ENCODE measurements at places on chromosomes 11 and 22. TPM values are rescaled to one million over a fixed set of nuclear protein-coding genes. Genes with fewer than 3 reads are reported as not detected.
A peak's percentile ranks its signal among the peaks of the same experiment; 100 is the strongest.

- no peak for DNase-seq
Observed at GRCh38 chr22:44206696-44207095, 26.0 kb downstream of the PARVG start.

DNA sequence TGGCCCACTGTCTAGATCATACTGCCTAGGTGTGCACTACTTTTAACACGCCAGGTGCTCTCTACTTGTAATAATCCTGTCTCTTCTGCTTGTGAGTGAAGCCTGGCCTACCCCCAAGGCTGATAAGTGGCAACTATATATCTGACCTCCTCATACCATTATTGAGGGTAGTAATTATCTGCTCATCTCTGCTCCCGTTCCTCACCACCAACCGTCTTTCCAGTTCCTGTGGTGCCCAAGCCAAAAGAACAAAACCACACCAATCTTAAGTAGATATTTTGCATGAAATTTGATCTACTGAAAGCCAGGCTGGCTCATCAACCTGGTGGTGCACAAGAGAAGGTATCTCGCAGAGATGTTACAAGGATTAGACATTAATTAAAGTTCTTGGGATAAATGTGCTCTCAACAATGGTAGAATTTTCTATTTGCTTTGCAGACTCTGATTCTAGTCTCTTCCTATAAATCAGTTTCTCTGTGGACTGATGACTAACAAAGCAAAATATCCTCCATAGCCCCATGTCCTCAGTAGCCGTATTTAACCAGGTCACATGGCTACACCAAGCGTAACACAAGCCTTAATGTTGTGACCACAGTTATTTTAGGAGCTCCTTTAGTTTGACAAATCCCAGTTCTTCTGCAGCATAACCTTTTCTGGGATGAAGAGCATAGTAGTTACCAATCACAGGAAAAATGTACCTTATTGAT lies 267.2 kb downstream of the NTM start:
- peak; percentile 73 for DNase-seq

The OR51B5 gene
- 0.21 TPM for total RNA-seq

GRCh38 chr22:31538815-31539214 lies 42.5 kb downstream of the SFI1 start:
- DNase-seq, result no peak

The SGSM1 gene
- not detected for total RNA-seq

DNA sequence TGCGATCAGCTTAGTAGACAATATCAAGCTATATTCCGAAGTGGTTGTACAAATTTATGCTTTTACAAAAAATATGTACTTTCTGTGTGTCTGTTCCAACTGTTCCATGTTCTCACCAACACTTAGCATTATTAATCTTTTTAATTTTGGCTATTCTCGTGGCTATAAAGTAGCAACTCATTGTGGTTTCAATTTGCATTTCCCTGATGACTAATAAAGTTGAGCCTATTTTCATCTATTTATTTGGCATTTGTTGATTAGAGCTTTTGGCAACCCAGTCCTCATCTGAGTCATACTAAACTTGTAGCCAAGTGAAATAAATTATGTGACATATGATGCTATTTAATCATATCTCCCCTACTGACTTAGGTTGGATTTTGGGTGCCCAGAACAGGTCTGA lies 115.9 kb downstream of the FBXO7 start:
- no peak for DNase-seq

The ZNF280A gene
- not detected for total RNA-seq

GRCh38 chr22:19121631-19122142 lies 525 bp downstream of the DGCR2 start:
- peak; percentile 65 for DNase-seq

- peak; percentile 88 for DNase-seq
Observed at GRCh38 chr22:46829941-46830715, 67.7 kb downstream of the TBC1D22A start.

The SLC5A12 gene
- total RNA-seq, result 0.05 TPM

- DNase-seq, result no peak
Observed at GRCh38 chr11:10803676-10804075, 5.0 kb downstream of the EIF4G2 start.

DNA sequence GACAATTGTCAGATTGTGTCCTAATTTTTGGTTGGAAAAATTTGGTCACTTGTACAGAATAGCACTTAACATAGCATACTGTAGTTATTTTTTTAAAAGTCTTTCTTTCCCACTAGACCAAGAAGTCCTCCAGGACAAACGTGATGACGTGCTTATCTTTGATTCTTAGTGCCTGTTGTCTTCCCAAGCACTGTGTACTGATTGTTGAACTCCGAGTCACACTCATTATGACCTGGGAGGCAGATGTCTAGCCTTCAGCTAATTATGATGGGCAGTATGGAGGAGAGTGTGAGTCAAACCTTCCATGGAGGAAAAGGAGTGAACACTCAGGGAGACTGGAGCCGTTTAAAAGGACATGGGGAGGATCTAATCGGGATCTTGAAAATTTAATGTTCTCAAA lies 119.8 kb downstream of the SPON1 start:
- DNase-seq, result no peak

DNA sequence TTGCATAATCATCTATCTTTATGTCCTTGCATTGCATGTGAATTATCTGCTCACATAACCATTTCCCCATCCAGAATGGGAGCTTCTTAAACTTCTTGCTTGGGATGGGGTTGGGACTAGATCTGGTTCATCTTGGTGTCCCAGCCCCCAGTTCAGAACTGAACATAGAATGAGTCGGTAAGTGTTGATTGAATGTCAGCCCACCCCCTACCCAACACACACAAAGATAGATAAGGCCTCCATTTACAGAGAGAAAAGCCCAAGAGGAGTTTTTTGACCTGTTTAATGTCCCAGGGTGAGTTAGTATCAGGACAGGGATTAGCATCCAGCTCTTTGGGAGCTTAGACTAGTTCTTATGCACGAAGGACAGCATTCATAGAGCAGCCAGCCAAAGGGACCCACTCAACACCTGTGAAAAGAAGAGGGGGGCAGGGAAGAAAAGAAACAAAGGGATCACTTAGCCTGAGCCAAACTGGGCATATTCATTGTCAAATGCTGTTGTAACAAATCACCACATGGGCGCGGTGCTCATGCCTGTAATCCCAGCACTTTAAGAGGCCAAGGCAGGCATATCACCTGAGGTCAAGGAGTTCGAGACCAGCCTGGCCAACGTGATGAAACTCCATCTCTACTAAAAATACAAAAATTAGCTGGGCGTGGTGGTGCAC lies 57.4 kb downstream of the CHRDL2 start:
- no peak for DNase-seq

The NNMT gene
- total RNA-seq, result 921 TPM

The CLDN5 gene
- total RNA-seq, result 11.0 TPM

The CCDC83 gene
- not detected for total RNA-seq

DNA sequence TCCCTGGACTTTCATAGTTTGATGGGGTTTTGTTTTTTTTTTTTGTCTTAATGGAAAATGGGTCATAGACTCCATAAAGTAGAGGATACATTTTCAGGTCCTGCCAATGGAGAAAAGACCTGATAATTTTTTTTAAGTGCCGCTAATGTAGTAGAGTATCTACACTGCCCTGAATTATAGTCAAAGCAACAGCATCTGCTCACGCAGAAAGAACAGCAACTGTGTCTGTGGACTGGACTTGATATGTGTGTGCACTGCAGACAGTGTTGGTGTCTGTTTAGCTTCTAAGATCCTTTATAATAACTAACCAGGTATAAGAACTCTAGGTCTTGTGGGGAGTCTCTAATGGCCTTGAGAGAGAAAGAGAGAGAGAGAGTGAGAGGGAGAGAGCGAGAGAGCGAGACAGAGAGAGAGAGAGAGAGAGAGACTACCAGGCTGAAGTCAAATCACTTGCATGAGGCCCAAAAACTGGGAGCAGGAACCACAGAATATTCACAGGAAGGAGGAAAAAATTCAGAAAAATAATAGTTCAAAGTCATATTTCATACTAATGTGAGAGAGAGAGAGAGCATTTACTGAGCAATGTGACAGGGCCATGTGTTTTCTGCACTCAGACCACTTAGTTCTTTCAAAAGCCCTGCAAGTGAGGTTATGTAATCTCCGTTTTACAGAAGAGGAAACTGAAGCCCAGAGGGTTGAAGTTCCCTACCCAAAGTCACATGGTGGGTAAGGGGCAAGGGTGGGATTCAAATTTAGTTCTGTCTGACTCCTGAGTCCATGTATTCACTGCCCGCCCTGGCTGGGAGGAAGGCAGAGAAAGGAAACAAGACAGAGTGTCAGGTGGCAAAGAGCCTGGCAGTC lies 8.6 kb upstream of the MIAT start:
- peak; percentile 6 for DNase-seq

The BCO2 gene
- total RNA-seq, result 0.80 TPM

DNA sequence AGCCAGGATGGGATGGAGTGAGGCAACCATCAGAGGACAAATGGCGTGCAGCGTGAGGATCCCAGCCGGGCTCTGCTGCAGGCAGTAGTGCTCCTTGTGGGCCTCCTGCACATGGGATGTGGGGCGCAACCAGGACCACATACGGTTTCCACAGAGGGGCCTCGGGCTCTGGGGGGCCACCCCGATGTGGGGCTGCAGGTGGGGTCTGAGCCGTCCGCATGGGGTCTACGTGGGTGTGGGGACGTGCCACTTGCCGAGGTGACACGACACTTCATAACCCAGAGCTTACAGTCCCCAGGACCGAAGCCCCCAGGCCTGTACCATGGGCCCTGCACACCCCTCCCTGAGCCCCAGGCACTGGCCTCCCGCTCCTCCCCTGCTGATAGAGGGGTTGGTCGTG lies 10.8 kb downstream of the TTLL8 start:
- DNase-seq, result no peak

GRCh38 chr11:107621081-107621480 lies 30.1 kb downstream of the ELMOD1 start:
- no peak for DNase-seq

The LIF gene
- total RNA-seq, result 13.5 TPM

- DNase-seq, result peak; percentile 47
Observed at GRCh38 chr22:21939461-21939913, 13.2 kb downstream of the PPM1F start.

The TTC36 gene
- 3.8 TPM for total RNA-seq

GRCh38 chr22:38285018-38285417 lies 12.2 kb upstream of the TMEM184B start:
- DNase-seq, result no peak

DNA sequence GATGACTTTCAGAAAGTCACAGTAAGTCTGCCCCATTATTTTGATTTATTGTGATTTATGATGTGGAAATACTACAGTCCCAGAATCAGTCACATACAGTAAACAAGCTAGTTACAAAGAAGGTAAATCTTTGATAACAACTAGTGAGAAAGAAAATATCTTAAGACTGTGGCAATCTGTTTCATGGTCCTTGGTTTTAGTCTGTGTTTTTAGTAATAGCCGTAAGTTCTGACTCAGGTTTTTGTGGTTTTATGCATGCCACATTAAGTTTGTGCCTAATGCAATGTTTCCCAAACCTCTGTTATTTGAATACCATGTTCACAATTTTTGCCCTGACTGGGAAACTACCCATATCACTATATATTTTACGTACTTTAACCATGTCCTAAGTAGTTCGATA lies 6.7 kb downstream of the CEP295 start:
- no peak for DNase-seq

- no peak for DNase-seq
Observed at GRCh38 chr11:115700496-115700895, 196.3 kb upstream of the CADM1 start.

The ANAPC15 gene
- total RNA-seq, result 23.1 TPM

GRCh38 chr11:122331079-122331478 lies 215.1 kb upstream of the BLID start:
- no peak for DNase-seq

DNA sequence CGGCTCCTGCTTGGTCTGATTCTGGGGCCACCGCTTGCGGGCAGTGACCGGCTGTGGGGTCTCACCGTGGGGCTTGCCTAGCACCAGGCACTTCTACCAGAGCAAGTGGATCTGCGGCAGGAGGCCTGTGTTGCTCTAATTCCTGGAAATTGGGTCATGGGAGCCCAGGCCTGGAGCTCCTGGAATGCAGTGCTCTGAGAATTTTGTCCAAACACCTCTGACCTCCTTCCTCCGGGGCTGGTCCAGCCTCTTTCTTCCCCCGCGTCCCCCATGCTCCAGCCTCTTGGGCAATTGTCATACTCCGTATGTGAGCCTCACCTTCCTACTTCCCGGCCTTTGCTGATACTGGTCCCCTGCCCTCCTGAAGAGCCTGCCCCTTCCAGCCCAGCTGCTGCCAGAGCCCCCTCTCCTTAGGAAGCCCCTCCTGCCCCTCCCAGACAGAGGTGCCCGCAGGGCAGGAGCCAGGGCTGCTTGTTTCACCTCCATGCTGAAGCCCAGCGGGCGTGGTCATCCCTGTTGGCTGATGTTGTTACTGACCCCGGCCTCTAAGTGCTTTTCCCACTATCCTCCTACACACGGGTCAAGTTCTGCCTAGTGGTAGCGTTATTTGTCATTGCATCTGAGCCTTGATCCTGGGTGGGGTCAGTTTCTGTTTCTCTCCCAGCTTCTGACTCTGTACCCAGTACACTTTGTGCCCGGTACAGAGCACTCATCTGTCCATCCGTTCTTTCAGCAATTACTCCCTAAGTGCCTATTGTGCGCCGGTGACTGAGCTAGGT lies 9.6 kb downstream of the MGAT3 start:
- no peak for DNase-seq

DNA sequence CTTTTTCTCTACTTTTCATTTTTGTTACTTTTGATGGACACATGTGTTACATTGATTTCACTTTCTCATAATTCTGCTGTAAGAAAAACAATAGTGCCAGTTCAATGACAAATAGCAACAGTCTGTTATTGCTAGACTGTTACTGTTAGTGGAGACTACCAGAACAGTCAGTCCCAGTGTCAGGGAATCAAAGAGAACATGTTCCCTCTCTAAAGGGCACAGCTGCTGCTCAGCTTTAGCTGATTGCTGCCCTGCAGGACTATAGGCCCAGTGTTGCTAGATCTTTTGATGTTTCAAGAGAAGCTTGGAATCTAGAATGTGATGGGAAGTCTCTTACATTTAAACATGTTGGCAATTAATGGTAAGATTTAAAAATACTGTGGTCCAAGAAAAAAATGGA lies 3.4 kb downstream of the BIRC3 start:
- peak; percentile 25 for DNase-seq

DNA sequence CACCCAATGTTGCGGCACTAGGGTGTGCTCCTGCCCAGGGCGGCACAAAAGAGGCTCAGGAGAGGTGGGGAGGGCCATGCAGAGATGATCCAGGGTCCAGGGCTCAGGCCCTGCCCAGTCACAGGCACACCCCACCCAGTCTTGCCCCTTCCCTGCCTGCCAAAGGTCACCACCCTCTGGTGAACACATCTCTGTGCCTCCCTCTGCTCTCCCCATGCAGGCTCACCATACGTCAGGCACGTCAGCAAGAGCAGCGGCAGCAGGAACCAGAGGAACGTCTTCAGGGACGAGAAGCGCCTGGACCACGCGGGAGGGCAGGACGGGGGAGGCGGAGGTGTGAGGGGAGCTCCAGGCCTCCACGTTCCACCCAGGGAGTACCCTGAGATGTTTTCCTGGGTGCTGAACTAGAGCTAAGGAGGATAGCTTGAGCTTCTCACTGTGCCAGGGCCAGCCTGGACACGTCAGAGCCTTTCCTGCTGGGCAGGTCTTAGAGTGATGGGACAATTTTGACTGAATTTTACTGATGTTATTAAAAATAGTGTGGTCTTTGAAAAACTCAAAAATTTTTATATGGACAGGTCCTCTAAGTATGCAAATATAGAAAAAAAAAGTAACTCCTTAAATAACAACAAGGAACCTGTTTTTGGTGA lies 7.2 kb downstream of the SUN2 start:
- no peak for DNase-seq

The MS4A6A gene
- not detected for total RNA-seq

All from myocyte (in vitro differentiated cells).